ENCODE measurements at places on chromosomes 6 and 20. TPM values are rescaled to one million over a fixed set of nuclear protein-coding genes. Genes with fewer than 3 reads are reported as not detected.

The HLA-DMB gene
- 73.1 TPM for total RNA-seq

The FAM83D gene
- total RNA-seq: 3.4 TPM

The MDC1 gene
- total RNA-seq: 33.3 TPM

The GHRH gene
- not detected for total RNA-seq

The FNDC1 gene
- 1.4 TPM for total RNA-seq

Data from aorta (tissue), 5 donors.